Hepatocyte (in vitro differentiated cells): ENCODE measurements at places on chromosomes 1 and 21.

DNA sequence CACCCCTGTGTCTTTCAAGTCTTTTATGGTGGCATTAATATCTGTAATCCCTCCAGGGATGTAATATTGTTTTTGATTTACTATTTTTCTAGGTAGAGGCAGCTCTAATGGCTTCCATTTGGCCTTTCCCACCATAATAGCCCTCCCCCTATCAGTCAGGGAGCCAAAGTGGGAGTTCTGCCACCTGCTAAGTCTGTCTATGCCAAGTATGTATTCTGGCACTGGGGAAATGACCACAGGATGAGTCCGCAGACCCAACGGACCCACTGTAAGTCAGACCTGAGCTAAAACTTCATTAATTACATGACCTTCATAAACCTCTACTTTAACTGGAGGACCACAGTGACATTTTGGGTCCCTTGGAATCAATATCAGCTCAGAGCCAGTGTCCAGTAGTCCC is 77.1 kb downstream of the GBP6 start:
- H3K27me3 ChIP-seq, result no peaks in the 10 kb centered on the region
- no peak overlapping the region for H3K4me3 ChIP-seq
- no peak overlapping the region for H3K27ac ChIP-seq
- no peaks in the 10 kb centered on the region for H3K4me1 ChIP-seq

DNA sequence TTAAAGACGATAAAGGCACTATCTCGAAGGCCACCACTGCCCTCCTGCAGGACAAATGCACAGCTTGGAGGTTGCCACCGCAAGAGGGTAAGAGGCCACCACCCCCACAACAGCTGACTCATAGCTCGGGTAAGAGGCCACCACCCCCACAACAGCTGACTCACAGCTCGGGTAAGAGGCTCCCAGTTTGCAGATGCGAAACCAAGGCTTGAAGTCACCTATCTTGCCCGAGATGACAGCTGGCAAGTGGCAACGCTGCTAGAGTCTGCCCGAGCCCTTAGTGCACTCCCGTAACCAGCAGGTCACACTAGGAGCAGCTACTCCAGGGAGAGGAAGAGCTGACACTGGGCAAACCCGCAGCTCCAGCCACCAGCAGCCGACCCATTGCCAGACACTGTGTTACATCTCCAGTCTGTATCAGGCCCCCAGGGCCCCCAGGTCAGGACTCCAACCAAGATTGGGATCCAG is 17.1 kb upstream of the SPSB1 start:
- H3K27me3 ChIP-seq, result no peaks in the 10 kb centered on the region
- H3K4me3 ChIP-seq, result no peak overlapping the region
- no peak for DNase-seq
- H3K36me3 ChIP-seq, result no peaks in the 10 kb centered on the region
- peak overlapping the region; percentile 36 for H3K27ac ChIP-seq
- H3K4me1 ChIP-seq, result peaks cover 30% of the 10 kb centered on the region

DNA sequence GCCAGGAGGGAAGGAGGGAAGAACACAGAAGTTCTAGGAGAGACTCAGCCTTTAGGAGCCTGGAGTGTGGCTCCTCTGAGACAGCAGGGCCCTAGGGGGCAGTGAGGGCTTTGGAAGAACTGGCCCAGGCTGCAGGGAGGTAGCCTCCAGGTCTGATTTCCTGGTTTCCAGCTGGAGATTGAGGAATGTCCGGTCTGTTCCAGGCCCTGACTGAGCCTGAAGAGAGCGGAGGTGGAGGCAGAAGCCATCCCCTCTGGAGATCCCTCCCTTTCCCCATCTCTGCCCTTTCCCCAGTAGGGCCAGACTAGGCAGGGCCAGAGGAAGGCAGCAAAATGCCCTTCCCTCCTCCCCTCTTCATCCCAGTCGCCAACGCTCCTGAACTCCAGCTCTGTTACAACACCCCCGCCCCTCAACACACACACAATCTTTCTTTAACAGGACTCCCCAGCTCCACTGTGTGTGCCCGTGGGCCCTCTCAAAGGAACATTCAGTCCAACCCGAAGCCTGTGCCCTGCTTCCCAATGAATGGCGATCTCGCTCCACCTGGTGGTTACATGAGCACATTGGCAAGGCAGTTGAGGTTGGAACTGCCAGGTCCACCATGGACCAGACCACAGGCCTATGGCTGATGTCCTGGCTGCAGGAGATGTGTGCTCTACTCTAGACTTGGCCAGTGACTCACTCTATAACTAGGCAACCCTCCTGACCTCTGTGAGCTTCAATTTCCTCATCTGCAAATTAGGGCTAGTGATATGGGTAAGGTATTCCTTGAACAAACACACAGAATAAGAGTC is 32.0 kb downstream of the MAP7D1 start:
- peaks cover 4% of the 10 kb centered on the region for H3K4me1 ChIP-seq
- H3K36me3 ChIP-seq, result no peaks in the 10 kb centered on the region
- peak; percentile 92 for DNase-seq
- no peaks in the 10 kb centered on the region for H3K27me3 ChIP-seq
- H3K4me3 ChIP-seq, result no peak overlapping the region

GRCh38 chr1:163875200-163875926 is 553.6 kb downstream of the NUF2 start:
- peak overlapping the region; percentile 34 for H3K27ac ChIP-seq
- no peak overlapping the region for H3K4me3 ChIP-seq
- DNase-seq, result peak; percentile 20
- no peaks in the 10 kb centered on the region for H3K4me1 ChIP-seq

DNA sequence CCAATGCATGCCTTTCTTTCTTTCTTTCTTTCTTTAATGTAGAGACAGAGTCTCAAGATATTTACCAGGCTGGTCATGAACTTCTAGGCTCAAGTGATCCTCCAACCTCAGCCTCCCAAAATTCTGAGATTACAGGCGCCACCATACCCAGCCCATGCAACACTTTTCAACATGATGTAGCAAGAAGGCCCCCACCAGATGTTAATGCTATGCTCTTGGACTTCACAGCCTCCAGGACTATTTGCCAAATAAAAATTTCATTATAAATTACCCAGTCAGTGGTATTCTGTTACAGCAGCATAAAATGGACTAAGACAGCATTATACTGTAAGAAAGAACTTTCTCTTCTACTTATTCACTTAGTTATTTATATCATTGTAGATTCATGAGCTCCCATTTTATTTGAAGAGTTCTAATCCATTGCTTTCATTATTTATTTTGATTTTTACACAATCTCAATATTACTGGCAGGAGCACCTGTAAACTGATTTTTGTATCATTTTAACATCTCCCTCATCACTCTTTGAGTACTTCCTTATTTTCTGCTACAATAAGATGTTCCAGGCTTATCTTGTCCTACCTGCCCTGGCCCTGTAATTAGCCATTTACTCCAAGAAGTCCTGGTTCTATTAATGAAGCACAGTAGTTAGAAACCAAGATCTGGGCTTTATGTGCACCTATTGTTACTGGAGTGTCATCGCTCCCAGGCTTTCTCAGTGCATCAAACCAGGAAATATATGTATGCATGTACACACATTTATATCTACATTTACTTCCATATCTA is 4.8 kb upstream of the RCSD1 start:
- H3K36me3 ChIP-seq, result no peaks in the 10 kb centered on the region
- H3K27me3 ChIP-seq, result peaks cover 16% of the 10 kb centered on the region
- no peak overlapping the region for H3K4me3 ChIP-seq
- no peak for DNase-seq
- no peaks in the 10 kb centered on the region for H3K4me1 ChIP-seq
- no peak overlapping the region for H3K27ac ChIP-seq

- no peaks in the 10 kb centered on the region for H3K36me3 ChIP-seq
- no peak overlapping the region for H3K4me3 ChIP-seq
- no peaks in the 10 kb centered on the region for H3K27me3 ChIP-seq
Observed at GRCh38 chr1:25797939-25798338, 2.1 kb upstream of the SELENON start.

DNA sequence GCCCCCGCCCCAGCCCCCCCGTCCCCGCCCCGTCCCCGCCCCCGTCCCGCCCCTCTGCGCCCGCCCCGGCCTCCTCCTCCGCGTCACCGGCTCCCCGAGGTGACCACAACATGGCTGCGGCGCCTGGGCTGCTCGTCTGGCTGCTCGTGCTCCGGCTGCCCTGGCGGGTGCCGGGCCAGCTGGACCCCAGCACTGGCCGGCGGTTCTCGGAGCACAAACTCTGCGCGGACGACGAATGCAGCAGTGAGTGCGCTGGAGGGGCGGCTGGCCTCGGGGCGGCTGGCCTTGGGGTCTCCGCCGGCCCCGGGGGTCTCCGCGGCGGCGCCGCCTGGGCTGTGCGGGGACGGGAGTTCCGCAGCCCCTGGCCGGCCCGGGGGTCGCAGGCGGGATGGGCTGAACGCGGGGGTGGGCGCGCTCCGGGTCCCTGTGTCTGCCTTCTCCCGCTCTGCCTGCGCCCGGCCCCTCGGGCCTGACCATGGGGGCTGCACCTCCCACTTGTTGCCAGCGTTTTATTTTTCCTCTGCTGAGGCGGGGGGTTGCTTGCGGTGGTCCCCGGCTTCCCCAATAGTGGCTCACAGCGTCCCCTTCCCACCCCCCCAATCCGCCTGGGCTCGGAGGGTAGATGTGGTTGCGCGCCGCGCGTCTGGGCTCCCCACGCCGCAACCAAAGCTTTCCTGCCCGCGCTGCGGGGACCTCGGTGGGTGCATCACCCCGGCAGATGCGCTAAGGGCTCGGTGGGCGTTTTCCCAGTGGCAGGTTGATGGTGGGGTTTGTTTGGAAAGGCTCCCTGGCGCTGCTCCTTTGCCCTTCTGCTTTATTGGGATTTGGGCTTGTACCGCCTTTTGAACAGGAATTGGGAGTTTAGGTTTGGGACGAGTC is at the start of gene MIA3:
MIA3 (plus strand) TSS at position 97 of the 879 bp plus-strand sequence; CDS start at position 111, 14 bp downstream.
- H3K4me1 ChIP-seq, result peaks cover 6% of the 10 kb centered on the region
- DNase-seq, result peak; percentile 89
- no peaks in the 10 kb centered on the region for H3K36me3 ChIP-seq
- peak within 1 kb of the TSS; percentile 82 for H3K27ac ChIP-seq
- H3K27me3 ChIP-seq, result no peaks in the 10 kb centered on the region

DNA sequence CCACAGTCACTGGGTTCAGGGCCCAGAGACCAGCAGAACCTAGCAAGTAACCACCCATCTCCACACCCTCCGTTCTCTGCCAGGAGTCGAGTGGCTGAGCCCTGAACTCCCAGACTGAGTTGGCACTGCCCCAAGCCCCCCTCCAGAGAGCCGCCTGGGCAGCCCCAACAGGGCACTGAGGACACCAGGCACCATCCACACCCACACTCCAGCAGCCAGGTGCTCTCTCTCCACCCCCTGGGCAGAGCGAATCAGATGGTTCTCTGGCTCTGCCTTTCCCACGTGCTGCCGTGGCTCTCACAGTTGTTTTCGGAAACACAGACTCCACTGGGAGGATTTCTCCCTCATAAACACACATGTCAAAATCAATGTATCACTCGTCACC is 13.6 kb downstream of the WDR4 start:
- no peaks in the 10 kb centered on the region for H3K27me3 ChIP-seq
- DNase-seq, result no peak
- no peak overlapping the region for H3K4me3 ChIP-seq
- no peak overlapping the region for H3K27ac ChIP-seq

- no peak overlapping the region for H3K4me3 ChIP-seq
- no peaks in the 10 kb centered on the region for H3K36me3 ChIP-seq
- DNase-seq, result no peak
- no peak overlapping the region for H3K27ac ChIP-seq
- H3K4me1 ChIP-seq, result no peaks in the 10 kb centered on the region
Observed at GRCh38 chr1:6466751-6467150, 778 bp upstream of the TNFRSF25 start.

DNA sequence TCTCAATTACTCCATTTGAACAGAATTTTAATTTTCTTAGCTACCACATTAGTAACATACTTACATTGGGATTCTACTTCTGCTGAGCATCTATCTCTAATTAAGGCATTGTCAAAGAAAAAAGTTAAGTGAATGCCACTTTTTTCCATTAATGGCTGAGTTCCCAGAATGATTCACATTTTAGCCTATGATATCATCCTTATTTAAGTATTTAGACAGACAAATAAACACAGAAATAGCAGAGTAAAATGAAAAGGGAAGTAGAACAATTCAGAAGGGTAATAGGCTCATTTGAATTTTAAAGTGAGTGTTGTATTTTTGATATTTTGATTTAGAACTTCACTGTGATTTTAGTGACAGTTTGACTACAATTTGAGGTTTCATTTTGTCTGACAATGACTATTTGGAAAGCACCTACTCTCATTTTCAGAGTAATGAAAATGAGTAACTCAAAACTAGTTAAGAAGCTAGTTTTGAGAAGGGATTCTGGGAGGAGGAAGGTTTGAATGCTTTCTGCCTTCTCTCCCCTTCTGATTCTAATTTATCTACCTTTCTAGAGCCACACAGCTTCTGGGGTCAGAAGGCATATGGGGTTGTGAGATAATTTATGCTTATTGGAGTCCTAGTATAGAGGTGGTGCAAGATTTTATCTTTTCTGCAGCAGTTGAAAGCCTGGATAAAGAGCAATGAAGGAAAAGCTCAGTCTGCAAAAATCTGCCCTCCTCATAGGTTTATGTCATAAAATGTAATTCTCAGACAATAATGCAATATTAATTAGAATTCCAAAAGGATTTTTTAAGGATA is 15.5 kb downstream of the LYPLAL1 start:
- H3K27ac ChIP-seq, result peak overlapping the region; percentile 6
- peaks cover 8% of the 10 kb centered on the region for H3K4me1 ChIP-seq
- H3K4me3 ChIP-seq, result no peak overlapping the region
- no peaks in the 10 kb centered on the region for H3K27me3 ChIP-seq
- no peaks in the 10 kb centered on the region for H3K36me3 ChIP-seq

DNA sequence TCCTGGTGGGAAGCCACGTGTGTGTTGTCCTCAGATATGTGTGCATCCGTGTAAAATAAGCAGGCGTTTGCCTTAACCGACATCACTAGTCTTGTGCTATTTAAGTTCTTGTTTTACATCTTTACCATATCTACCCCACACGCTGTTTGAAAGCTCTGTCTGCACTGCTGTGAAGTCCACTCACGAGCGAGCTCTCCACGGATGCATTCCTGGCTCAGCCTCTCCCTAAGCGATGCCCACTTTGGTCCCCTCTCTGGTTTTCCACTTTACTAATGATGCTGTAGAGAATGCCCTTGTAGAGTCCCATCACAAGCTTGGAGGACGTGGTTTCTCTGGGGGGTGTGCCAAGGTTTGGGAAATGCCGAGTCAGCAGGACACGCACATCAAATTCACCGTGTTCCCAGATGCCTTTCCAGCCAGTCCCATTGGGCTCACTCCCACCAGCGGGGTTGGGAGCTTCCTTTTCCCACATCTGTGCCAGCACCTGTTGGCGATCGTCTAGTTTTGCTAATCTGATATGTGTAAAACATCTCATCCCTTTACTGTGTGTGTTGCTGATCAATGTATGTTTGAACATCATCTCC is 43.8 kb downstream of the ACTL8 start:
- H3K27ac ChIP-seq, result no peak overlapping the region
- no peaks in the 10 kb centered on the region for H3K36me3 ChIP-seq
- H3K27me3 ChIP-seq, result peaks cover 22% of the 10 kb centered on the region
- DNase-seq, result no peak

GRCh38 chr1:47137925-47138615 is 829 bp downstream of the CYP4A22 start:
- no peaks in the 10 kb centered on the region for H3K36me3 ChIP-seq
- H3K4me1 ChIP-seq, result no peaks in the 10 kb centered on the region
- DNase-seq, result no peak
- no peak overlapping the region for H3K27ac ChIP-seq
- H3K27me3 ChIP-seq, result no peaks in the 10 kb centered on the region
